Stimulated activated CD8-positive, alpha-beta memory T cell treated with anti-CD3 and anti-CD28 coated beads, Interleukin-4, amount 100 ng/mL, for 1 hour (primary cell): ENCODE measurements at places on chromosomes 11 and 22.

DNA sequence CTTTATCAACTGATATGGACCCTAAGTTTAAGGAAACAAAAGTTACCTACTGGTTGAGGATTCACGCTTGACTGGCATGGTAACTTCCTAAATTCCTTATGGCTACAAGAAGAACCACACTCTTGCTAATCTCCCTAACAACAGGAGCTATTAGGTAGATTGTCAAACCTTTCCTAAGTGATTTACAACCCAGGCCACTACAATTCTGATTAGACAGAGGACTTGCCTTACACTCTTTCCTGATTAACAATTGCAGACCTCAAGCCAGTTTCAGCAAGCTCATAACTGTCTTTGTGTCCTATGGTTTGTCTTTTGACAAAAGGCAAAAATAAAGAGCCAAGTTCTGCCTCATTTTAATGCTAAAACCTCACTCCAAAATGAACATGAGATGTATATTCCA lies 16.3 kb downstream of the OR52K2 start:
- DNase-seq = no peak

GRCh38 chr22:45254388-45254787 lies 13.7 kb upstream of the KIAA0930 start:
- DNase-seq = no peak

DNA sequence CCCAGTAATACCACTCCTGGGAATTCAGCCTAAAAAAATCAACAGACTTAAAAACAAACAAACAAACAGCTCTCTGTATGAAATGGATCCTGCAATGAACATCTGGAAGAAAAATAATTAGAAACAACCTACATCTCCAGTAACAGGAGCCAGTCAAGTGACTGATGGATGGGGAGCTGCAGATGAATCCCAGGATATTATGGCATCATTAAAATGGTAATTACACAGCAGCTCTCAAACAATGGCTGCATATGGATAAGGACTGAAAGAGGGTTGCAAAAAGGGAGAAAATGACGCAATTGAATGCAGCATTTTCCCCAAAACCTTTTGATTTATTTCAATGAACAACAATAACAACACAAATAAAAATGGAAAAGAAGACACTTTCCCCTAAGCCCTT lies 4.1 kb downstream of the NPTXR start:
- DNase-seq = no peak

DNA sequence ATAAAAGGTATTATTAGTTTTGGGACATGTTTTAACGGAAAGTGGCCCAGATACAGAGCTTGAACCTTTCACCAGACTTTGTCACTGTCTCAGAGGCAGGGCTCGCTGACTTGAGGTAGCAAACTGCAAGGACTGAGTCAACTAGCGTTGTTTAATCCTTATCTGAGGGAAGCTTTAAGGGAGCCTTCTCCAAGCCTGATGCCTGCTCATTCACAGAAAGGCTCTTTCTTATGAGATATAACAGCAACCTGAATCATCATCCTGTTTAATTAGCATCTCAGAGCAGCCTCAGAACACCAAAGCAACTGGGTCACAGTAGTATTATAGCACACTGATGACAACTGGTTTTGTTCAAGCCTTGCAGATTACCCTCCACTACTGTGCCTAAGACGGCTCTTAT lies 54.2 kb upstream of the CYP2D6 start:
- DNase-seq = no peak

DNA sequence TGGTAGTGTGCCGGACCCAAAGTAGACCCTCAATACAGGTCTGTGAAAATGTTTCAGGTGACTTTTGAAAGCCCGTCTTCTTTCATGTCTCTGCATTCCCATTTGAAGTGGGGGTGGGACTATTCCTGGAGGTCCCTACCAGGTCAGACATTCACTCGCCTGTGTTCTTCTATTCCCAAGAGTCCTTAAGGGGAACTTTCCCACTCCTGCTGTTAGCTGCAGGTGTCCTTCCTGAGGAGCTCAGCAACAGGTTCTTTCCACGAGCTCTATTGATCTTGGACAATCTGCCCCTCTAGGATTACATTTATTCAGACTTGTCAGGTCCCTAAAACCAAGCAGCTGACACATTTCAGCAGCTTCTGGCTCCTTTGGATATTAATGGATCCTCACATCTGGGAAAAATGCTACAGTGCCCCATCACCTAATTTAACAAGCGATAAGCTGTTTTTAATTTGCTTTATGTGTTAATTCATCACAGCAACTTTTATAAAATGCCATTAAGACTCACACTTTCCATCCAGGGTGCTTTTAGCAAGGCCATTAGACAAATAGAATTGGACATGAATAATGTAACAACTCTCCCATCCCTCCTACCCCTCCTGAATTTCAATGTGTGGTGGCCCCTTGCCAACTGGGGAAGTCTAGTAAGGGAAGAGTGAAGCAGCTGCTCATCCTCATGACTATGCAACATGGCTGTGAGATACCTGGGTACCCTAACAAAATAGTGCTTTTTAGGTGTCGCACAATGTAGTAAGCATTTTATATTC lies 259.5 kb upstream of the CCDC90B start:
- DNase-seq = no peak

- DNase-seq = no peak
Observed at GRCh38 chr11:20158597-20159257, 1.5 kb downstream of the DBX1 start.

GRCh38 chr22:17114898-17115235 lies 6.3 kb downstream of the TMEM121B start:
- DNase-seq = no peak

GRCh38 chr11:76654298-76654851 lies 16.2 kb downstream of the LRRC32 start:
- no peak for DNase-seq

DNA sequence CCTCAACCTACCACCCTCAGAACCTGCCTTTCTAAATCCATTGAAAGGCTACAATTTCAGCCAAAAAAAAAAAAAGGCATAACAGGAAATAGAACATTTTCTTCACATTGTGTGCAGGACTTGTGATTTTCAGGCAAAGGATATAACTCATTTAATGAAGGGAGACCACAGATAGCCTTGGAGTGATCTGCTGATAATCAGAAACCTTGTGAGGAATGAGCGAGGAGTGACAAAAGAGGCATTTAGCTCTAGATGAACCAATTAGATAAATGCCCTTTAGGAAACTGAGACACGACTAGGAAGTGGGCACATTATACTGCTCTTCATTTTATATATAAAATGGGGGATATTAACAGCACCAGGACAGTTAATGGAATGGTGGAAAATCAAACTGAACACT lies 216.5 kb upstream of the GRIA4 start:
- no peak for DNase-seq

GRCh38 chr22:30338802-30339201 lies 12.1 kb upstream of the TBC1D10A start:
- no peak for DNase-seq

DNA sequence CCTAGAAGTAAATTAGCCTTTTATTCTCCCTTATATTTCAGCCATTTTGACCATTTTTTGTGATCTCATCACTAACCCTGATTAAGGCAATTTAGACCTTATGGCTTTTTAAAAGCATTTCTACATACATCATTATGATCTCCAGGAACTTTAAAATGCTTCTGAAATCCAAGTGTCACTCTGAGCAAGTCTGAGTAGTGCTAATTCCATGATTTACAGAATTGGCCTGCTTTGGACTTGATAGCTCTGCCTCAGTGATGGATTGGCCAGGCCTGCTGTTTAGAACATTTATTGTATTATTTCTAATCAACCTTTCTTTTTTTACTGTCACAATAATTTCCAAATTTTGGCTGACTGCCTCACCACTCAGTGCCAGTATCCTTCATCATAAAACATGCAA lies 116.4 kb downstream of the KCNA4 start:
- no peak for DNase-seq

- DNase-seq = no peak
Observed at GRCh38 chr11:70097783-70098563, 19.9 kb downstream of the ANO1 start.

GRCh38 chr11:90219438-90219837 lies 3.4 kb downstream of the CHORDC1 start:
- no peak for DNase-seq

GRCh38 chr11:86938900-86939880 lies 16.0 kb downstream of the FZD4 start:
- no peak for DNase-seq

- DNase-seq = no peak
Observed at GRCh38 chr22:37999640-38000272, 15.4 kb upstream of the SOX10 start.

DNA sequence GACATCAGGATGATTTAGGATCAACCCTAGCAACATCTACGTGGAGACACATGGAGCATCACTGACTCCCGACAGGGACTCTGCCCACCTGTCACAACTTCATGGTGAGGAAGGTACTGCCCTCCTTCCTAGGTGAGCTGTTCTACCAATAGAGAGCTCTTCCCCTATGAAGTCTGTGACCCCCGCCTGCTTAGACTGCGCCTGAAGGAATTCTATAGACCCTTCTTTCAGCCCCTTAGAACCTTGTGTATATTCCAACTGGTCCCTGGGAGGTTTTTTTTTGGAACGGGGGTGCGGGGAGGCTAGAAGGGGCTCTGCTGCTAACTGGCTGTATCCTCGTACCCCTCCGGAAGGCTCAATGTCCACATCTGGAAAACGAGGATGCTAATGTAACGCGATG lies 566 bp downstream of the INTS4 start:
- DNase-seq = no peak

DNA sequence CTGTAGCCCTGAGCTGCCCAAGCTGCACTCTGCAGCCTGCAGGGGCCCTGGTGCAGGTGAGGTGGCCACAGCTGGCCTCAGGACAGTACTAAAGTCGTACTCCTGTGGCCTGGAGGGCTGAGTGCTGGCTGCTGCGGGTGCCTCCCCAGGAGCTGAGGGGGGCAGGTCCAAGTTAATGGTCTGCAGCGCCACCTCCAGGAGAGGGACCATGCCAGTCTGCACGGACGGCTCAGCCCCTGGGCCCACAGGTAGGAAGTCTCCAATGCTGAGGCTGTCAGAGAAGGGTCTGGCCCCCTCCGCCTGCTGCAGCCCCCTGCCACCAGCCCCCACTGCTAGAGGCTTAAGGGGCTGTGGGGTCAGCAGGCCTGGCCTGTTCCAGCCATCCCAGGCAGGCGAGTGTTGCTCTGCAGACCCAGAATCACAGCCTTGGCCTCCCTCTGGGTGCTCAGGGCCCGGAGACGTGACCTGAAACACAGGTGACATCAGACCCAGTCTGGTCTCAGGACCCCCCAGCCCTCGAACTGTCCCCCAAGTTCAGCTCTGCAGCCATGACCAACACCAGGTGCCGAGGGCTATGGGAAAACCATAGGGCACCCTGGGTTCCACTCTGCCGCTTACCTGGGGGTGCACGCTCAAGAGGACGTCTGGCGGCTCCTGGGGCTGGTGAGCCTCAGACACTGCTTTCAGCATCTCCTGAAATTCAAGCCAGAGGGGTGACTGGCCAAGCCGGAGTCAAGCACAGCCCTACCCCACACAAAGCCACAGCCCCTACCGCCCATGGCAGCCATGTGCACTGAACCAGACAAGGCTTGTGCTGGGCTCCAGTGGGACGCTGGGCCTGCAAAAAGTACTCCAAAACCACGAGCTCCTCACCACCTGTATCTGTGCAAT lies 20.8 kb downstream of the SELENOO start:
- no peak for DNase-seq
